ENCODE measurements at places on chromosomes 1 and 21.

- no peak for DNase-seq
Measured at GRCh38 chr1:196380316-196380715, 227.9 kb downstream of the KCNT2 start.

GRCh38 chr1:83113652-83114051 is 885.3 kb downstream of the TTLL7 start:
- DNase-seq: no peak

DNA sequence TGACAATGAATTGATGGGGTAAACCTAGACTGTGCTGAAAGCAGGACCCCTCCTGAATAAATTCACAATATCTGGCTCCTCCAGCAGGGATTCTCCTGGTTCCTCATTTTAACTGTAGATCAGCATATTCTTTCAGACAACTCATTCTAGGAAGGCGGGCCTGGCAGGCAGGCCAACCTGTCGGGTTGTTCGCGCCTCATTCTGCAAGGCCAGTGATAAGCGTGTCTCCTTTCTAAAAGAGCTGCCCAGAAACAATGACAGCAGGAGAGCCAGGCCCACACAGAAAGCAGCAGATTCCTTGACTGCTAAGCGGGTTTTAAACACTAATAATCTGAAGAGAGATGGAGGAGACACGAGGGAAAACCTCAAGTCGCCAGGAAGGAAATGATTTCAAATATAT is 70.0 kb downstream of the NTPCR start:
- DNase-seq: no peak

DNA sequence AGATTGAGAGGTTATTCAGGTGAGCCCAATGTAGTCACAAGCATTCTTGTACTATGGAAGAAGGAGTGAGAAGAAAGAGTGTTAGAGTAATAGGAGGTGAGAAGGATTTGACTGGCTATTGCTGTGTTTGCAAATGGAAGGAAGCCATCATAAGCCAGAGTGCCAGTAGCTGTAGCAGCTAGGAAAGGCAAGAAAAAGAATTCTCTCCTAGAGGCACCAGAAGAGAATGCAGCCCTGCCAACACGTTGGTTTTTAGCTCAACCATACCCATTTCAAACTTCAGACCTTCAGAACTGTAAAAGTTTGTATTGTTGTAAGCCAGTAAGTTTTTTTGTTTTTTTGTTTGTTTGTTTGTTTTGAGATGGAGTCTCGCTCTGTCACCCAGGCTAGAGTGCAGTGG is 8.9 kb upstream of the IL12RB2 start:
- DNase-seq: no peak

DNA sequence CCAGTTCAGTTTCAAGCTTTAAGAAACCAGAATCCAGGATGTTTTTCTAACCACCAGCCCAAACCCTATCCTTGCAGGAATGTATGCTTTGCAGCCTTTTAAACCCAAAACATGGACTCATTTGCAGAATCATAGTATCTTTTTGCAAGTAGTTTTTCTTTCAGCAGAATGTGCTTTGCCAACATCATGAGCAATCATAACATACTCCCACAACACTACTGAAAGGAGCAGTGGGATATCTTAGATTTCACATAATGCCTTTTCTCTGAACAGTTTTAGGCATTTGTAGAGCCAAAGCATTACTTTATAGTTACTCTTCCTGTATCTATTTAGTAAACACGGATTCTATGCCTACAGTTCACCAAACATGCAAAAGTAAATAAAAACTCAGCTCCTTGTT is 10.0 kb upstream of the SH2D2A start:
- no peak for DNase-seq

DNA sequence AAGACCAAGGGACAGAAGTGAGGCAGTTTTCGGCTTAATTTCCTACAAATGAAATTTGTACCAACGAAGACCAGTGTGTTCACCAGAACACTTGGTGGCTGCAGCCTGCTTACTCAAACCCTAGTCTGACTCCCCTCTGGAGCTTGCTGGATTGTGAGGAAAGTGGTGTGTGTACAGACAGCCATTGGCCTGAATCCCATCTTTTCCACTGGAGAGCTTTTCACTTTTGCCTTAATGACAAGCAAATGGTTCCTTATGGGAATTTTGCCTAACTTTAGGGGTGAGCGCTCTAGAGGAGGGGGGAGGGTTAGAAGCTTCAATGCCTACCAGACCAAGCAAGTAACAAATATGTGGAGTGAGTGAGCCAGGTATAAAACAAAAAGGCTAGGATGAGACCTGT is 17.3 kb downstream of the METTL13 start:
- no peak for DNase-seq

GRCh38 chr1:50796272-50796671 is 163.8 kb downstream of the FAF1 start:
- no peak for DNase-seq

All from foreskin keratinocyte (primary cell).